ENCODE measurements at places on chromosomes 6 and 20. TPM values are rescaled to one million over a fixed set of nuclear protein-coding genes. Genes with fewer than 3 reads are reported as not detected.

DNA sequence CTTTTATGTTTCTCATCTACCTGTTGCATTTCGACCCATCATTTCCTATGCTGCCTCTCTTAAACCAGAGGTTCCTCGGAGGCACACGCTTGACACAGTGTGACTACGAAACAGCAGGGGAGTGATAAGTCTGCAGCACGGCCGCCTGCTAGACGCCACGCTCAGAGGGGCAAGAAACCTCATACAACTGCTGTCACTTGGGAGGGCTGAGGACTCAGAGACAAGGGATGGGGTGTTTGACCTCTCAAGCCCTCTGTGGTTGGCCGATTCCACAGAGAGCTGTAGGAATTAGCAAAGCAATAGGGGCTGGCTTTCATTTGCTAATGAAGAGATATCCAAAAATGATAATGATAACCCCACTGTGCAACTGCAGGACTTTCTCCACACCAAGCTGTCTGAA lies 372.5 kb downstream of the ZFAND3 start:
- no peak for DNase-seq

DNA sequence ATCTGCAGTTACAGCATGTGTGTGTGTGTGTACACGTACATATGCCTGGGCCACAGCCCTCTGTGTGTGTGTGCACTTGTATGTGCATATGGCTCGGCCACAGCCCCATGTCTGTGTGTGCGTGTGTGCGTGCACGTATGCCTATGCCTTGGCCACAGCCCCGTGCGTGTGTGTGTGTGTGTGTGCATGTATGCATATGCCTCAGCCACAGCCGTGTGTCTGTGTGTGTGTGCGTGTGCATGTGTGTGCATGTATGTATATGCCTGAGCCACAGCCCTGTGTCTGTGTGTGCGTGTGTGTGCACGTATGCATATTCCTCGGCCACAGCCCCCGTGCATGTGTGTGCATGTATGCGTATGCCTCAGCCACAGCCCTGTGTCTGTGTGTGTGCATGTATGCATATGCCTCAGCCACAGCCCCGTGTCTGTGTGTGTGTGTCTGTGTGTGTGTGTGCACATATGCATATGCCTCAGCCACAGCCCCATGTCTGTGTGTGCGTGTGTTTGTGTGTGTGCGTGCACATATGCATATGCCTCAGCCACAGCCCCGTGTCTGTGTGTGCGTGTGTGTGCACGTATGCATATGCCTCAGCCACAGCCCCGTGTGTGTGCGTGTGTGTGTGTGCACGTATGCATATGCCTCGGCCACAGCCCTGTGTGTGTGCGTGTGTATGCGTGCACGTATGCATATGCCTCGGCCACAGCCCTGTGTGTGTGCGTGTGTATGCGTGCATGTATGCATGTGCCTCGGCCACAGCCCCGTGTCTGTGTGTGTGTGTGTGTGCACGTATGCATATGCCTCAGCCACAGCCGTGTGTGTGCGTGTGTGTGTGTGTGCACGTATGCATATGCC lies 14.6 kb upstream of the C20orf204 start:
- no peak for DNase-seq

- no peak for DNase-seq
These were observed 514.3 kb upstream of the CITED2 start for GRCh38 chr6:139888681-139889122.

DNA sequence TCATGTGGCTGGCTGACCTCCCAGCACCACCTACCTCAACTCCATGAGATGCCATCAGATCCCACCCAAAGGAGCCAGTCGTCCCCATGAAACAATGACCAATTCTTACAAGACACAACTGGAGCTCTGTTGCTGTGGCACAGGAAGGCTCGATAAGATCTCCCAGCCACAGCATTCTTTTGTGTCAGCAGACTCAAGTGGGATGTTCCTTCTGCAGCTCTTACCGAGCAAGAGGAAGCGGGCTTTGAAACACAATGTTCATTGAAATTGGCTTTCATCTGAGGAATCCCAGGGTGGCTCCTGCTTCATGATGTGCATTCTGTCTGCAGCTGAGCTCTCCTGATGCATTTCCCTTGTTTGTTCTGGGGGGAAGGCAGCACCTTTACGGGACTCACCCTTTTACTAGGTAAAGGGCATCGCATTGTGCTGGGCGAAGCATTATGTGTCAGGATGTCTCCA lies 222.0 kb upstream of the SGK1 start:
- no peak for DNase-seq

- peak; percentile 53 for DNase-seq
These were observed 7.8 kb upstream of the E2F1 start for GRCh38 chr20:33693741-33694638.

DNA sequence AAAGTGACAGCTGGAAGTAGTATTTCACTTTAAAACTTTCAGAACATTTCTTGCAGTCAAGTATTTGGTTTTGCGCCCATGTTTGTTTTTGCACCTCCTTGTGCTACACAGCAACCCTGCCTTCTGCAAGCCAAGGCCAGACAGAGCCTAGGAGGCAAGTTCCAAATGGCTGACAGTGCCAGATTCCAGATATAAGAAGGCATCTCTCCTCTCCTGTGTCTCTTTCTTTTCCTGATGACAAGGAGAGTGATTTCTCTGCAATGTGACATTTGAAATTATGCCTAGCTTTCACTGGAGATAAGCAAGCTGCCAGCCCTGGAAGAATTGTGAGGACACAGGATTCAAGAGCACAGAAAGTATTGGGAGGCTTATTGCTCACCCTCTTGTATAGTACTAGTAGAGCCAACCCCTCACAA lies 149.1 kb upstream of the TENT5A start:
- DNase-seq, result peak; percentile 42

DNA sequence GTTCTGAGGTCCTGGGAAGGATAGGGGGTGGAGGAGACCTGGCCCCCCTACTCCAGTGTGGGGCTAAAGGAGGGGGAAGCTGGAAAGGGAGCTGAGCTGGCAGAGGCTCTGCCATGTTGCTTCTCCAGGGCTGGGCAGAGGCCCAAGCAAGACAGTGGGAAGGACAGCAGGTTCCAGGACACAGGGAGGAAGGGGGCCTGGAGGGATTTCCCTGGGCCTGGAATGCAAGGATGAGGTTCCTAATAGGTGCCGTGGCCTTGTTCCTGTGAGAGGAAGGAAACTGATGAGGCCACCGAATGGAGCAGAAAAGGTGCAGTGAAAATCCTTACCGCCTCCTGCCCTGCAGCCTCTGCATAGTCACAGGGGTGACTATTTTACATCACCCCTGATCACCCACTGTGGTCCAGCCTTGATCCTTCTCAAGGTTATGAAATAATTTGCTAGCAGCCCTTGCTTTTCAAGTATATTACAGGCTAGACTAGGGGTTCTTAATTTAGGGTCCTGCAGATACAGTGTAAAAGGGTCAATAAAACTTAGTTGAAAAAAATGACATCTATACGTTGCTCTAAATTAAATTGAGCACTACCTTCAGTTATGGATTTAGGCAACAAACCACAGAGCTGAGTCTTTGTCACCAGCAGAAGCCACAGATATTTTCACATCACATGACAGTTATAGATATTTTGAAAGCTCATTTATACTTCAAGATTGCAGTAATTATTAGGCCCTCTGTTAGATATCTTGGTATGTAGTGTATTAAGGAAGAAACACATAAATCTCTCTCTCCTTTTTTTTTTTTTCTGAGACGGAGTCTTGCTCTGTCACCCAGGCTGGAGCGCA lies 45.7 kb upstream of the RNF24 start:
- no peak for DNase-seq

DNA sequence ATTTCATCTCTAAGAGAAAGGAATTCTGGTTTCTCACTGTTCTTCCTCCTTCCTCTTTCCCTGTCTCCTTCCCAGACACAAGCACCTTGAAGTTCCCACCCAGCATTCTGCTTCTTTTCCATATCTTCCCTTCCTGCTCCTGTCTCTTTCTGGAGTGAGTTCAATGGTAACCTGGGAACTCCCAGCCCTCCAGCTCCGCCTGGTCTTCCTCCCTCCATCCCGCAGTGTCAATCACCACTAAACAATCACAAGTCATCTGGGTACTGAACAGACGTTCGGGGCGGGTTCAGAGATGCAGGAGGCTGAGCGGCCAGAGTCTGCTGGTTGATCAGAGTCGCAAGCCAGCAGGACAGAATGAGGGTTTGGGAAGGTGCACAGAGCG lies 7.7 kb downstream of the TTBK1 start:
- DNase-seq, result no peak

DNA sequence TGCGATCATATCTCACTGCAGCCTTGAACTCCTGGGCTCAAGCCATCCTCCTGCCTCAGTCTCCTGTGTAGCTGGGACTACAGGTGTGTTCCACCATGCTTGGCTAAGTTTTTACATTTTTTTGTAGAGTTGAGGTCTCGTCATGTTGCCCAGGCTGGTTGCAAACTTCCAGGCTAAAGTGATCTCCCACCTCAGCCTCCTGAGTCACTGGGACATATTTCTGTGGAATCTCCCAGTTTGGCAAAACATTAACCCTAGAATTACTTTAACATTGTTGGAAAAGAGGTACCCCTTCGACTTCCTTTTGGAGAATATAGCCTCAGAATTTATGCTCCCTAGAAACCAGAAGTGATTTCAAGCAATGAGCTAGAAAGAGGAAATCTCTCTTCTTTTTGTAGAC lies 57.2 kb downstream of the SHLD1 start:
- DNase-seq, result no peak

DNA sequence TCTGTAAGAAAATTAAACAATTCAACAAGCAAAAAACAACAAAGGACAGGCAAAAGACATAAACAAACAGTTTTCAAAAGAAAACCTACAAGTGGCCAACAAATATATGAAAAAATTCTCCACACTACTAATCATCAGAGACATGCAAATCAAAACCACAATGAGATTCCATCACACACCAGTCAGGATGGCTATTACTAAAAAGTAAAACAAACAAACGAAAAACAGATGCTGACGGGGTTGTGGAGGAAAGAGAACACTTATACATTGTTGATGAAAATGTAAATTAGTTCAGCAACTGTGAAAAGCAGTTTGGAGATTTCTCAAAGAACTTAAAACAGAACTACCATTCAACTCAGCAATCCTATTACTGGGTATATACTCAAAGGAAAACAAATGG lies 537.6 kb downstream of the HDGFL1 start:
- no peak for DNase-seq

- DNase-seq, result no peak
These were observed 508.3 kb downstream of the PRKN start for GRCh38 chr6:162219266-162219665.

GRCh38 chr20:33789858-33790182 lies 21.3 kb upstream of the CHMP4B start:
- no peak for DNase-seq

GRCh38 chr6:52537001-52537753 lies 39.7 kb downstream of the TRAM2 start:
- DNase-seq, result no peak

GRCh38 chr6:26064619-26065257 lies 22.5 kb upstream of the HFE start:
- DNase-seq, result no peak

- DNase-seq, result no peak
These were observed 280.0 kb upstream of the TBX18 start for GRCh38 chr6:85044361-85044760.

GRCh38 chr6:105135907-105136430 lies 43.8 kb downstream of the POPDC3 start:
- no peak for DNase-seq

- no peak for DNase-seq
These were observed 222.6 kb downstream of the MYLK4 start for GRCh38 chr6:2528156-2528555.

DNA sequence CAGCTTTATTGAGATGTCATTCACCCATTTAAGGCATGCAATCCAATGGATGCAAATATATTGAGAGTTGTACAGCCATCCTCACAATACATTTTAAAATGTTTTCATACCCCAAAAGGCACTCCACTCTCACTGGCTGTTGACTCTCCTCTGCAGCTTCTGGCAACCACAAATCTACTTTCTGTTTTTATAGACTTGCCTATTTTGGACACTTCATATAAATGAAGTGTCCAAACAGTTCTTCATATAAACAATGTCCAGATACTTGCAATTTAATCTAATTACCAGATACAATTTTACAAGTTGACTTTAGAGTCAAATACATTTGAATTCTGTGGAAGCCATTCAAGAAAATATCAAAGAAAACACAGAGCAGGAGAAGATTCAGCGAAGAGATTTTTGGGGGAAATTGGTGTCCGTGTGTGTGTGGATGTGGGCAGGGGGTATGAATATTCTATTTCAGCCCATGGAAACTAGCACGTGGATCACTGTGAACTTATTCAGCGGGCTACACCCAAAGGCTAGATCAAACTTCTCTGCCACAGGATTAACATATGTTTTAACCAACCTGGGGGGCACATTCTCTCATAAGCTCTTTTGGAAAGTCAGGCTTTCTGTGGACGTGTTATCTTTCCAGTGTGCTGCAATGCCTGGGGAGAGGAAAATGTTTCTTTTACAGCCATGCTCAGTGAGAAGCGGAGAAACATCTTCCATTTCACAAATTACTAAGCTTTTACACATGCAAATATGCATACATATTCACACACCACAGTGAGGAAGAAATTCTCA lies 73.9 kb downstream of the PLG start:
- DNase-seq, result no peak

The TREM1 gene
- 0.52 TPM for total RNA-seq

The PFDN4 gene
- total RNA-seq, result 23.4 TPM

The C20orf144 gene
- not detected for total RNA-seq

The RRAGD gene
- 123 TPM for total RNA-seq

The MARCKS gene
- total RNA-seq, result 21.0 TPM

Data from left ventricle myocardium inferior (tissue), 1 donor.